ENCODE measurements at places on chromosomes 2 and 18.

DNA sequence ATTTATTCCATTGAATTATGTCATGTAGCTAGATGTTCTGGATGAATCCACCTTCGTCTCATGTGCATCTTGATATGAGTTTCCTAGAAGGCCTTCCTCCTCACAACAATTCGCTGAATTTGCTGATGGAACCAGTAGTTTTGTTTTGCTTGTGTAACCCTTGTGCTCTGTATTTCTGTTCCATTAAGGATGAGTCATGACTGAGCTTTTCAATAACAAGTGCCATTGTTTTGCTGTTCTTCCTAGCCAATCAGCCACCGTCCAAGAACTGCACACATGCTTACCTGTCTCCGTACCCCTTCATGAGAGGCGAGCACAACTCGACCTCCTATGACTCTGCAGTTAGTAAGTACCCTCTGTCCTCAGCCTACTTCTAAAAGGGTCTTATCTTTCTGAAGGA is 2.3 kb downstream of the TMEM182 start:
- DNase-seq = no peak

DNA sequence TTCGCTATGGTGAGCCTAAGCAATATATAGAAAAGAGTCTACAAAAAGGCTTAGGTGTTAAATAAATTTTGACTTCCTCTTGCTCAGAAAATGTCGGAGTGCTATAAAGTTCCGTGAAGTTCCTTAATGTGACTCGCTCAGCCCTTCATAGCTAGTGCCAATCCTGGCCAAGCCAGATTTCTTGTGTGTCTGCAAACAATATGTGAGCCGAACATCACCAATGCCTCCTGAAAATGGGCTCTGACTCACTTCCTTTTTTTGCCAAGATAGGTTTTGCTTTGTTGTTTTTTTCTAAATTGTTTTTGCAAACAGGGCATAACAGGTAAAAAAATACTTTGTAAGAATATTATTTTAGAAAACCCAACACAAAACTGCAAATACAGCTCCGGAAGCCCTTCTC is 26.1 kb downstream of the CDC42EP3 start:
- DNase-seq = no peak

- DNase-seq = no peak
These were observed 31.7 kb downstream of the MAP4K3 start for GRCh38 chr2:39405364-39405763.

DNA sequence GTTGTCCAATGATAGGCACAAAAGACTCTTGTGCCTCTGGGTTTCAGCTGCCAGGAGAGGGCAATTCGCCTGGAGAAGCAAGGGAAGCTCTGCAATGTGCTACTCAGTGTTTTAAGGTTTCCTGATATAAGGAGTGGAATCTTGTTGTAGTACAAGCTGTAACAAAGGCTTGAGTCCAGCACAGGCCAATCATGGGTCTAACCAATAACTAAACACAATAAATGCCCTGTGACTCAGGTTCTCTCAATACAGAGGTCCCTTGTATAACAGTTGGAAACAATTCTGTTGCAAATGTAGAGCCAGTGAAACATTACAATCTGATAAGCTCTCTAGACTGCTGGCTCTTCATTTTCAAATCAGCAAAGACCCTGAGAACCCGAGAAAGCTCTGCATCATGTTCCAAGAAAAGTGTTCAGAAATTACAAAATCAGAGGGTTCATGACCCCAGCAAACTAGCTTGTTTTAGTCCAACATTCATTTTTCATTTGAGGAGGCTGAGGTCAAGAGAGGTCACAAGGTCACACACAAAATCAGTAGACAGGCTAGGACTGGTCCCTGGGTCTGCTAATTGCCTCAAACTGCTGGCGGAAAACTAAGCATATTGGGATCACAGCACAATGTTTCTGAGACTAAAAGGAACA is 59.0 kb upstream of the DNMT3A start:
- no peak for DNase-seq

DNA sequence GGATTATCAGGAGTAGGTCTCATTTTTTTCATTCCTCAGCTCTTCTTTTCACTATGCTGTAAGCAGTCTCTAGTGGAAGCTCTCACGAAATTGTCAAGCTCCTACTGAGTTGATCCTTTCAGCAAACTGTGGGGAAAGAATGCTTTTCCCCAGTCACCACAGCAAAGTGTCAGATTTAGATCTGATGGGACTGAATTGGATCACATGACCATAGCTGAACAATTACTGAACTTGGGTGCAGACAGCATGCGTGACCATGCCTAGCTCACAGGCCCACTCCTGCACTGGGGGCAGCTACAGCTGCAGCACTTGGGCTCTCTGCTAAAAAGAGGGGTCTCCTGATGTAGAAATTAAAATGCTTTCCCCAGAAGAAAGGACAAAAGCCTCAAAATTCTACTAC is 3.1 kb downstream of the ARHGAP15 start:
- no peak for DNase-seq

- peak; percentile 62 for DNase-seq
These were observed 112.4 kb downstream of the MIB1 start for GRCh38 chr18:21853016-21853415.

- DNase-seq = no peak
These were observed 33.8 kb downstream of the HS6ST1 start for GRCh38 chr2:128284841-128285240.

GRCh38 chr2:176514805-176515500 is 245.7 kb downstream of the MTX2 start:
- DNase-seq = no peak

DNA sequence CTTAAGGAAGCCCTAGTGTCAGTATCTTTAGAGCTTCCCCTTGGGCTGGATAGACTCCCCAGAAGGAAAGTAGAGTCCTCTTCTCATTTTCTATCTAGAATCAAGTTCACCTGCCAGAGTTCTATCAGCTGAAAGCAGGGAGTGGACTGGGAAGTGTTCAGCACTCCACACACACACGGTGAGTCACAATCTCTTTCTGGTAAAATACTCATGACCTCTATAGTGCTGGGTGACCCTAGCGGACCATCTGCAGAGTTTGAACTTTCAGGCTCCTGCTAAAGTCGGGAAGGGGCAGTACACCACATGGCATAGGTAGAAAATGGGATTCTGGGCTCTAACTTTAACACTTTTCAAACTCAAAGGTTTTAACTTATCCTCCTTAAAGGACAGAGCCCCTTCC is 43.3 kb downstream of the SAP130 start:
- no peak for DNase-seq

GRCh38 chr2:110716959-110717645 is 15.3 kb upstream of the ACOXL start:
- no peak for DNase-seq

- peak; percentile 47 for DNase-seq
These were observed 303.0 kb downstream of the DYSF start for GRCh38 chr2:71756280-71756906.

- DNase-seq = peak; percentile 70
These were observed 56.5 kb downstream of the EMX1 start for GRCh38 chr2:72973566-72974435.

All from adipocyte (in vitro differentiated cells).